ENCODE measurements at places on chromosomes 12 and 14.

DNA sequence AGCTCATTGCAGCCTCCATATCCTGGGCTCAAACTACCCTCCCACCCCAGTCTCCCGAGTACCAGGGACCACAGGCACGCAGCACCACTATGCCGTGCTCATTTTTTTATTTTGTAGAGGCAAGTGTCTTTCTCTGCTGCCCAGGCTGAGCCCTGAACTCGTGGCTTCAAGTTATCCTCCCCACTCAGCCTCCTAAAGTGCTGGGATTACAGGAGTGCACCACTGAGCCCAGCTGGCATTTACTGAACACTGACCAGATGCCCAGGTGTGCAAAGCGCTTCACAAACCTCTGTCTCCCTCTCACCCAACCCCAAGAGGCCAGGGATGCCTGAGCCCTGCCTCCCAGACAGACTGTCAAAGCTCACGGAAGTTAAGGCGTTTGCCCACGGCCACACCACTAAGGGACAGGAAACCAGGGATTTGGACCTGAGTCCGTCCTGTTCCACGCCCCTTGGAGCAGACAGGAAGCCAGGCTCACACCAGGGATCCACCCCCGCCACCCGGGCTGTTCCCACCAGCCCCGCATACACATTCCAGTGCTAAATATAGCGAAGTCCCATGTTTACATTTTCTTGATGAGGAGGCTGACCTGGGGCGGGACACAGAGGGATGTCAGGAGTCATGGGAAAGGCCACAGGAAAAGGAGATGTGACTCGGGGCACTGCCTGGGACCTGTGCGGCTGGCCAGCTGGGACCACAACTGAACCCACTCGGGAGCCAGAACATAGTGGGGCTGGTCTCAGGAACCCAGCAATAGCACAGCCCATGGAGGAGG is 51.2 kb downstream of the TESC start:
- DNase-seq = no peak

GRCh38 chr12:85356596-85357385 is 76.8 kb downstream of the ALX1 start:
- DNase-seq = no peak

DNA sequence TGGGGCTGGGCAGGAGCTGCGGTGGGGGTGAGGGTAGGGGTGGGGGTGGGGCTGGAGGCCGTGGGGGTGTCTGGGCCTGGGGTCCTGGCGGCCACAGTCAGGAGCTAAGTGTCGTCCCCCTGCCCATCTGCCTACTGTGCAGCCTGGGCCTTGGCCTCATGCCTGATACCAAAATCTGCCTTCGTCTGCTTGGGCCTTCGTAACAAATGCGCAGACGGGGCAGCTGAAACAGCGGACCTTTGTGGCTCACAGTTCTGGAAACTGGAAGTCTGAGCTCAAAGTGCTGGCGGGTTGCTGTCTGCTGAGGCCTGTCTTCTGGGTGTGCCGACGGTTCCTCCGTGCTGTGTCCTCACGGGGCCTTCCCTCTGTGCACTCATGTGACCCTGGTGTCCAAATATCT is 61.7 kb downstream of the KIF26A start:
- DNase-seq = no peak

DNA sequence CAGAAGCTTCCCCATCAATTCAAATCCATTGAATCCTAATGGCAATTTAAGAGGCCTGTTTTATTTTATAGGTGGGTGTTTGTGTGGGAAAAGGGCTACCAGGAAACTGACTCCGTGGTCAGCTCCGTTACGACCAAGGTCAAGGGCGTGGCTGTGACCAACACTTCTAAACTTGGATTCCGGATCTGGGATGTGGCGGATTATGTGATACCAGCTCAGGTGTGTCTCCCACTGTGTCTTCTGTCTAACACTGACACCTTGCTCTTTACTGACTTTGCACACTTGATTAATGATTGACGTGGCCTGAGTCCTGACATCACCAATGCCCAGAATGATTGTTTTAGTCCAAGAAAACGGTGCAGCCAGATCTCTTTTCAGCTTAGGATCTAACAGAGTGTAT is 7.1 kb downstream of the P2RX4 start:
- DNase-seq = no peak

DNA sequence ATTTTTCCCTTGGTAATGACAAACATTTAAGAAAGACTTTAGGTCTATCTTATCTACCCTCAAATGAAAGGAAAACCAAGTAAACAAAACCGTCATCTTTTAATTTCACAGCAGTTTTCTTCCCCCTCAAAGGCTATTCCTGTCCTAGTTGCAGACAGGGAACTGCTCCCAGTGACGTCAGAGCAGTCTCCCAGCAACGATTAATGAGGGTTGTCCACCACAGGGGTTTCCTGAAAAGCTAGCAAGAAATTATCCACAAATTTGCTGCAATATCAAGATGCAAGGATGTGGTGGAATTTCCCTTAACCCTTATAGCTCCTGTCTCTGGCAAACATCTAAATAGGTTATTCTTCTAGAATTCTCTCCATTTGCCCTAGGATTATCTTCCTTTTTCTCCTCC is 89.1 kb upstream of the STAC3 start:
- DNase-seq = no peak

All from NCI-H2171 treated with DMSO at 0.1 percent for 48 hours (cell line).